Activated CD8-positive, alpha-beta T cell treated with anti-CD3 and anti-CD28 coated beads for 36 hours (primary cell): ENCODE measurements at places on chromosomes 11 and 22. TPM values are rescaled to one million over a fixed set of nuclear protein-coding genes. Genes with fewer than 3 reads are reported as not detected.

The PAFAH1B2 gene
- 50.2 TPM for total RNA-seq

The LRRN4CL gene
- not detected for total RNA-seq

The OR56A1 gene
- total RNA-seq, result not detected

The PRPF19 gene
- 150 TPM for total RNA-seq

The CSNK2A3 gene
- total RNA-seq, result 4.2 TPM

The ACTN3 gene
- 0.14 TPM for total RNA-seq

The FGF3 gene
- total RNA-seq, result not detected

The FBLN1 gene
- total RNA-seq, result 0.56 TPM
